ENCODE measurements at places on chromosomes 2 and 18.

- DNase-seq, result peak; percentile 37
These were observed 114.0 kb downstream of the STPG4 start for GRCh38 chr2:47041063-47041462.

DNA sequence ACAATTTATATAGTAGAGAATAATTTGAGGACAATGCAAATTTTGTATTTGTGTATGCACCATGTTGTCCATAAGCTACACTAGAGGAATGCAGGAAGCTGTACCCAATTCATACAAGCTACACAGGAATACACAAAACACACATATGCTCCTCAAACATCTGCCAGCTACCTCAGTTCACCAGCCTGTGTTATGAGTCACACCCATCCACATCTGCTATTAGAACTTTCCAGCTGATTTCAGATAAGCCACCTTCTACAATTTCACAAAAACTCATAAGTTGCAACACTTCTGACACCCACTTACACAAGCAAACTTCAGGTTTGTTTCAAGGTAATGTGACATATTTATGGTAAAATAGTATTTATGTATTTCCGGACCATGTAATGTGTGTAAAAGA is 438.9 kb downstream of the SATB2 start:
- DNase-seq, result peak; percentile 6

- DNase-seq, result peak; percentile 43
These were observed 11.7 kb downstream of the COPS8 start for GRCh38 chr2:237097326-237097910.

GRCh38 chr18:8657050-8657820 is 48.0 kb downstream of the RAB12 start:
- DNase-seq, result no peak

DNA sequence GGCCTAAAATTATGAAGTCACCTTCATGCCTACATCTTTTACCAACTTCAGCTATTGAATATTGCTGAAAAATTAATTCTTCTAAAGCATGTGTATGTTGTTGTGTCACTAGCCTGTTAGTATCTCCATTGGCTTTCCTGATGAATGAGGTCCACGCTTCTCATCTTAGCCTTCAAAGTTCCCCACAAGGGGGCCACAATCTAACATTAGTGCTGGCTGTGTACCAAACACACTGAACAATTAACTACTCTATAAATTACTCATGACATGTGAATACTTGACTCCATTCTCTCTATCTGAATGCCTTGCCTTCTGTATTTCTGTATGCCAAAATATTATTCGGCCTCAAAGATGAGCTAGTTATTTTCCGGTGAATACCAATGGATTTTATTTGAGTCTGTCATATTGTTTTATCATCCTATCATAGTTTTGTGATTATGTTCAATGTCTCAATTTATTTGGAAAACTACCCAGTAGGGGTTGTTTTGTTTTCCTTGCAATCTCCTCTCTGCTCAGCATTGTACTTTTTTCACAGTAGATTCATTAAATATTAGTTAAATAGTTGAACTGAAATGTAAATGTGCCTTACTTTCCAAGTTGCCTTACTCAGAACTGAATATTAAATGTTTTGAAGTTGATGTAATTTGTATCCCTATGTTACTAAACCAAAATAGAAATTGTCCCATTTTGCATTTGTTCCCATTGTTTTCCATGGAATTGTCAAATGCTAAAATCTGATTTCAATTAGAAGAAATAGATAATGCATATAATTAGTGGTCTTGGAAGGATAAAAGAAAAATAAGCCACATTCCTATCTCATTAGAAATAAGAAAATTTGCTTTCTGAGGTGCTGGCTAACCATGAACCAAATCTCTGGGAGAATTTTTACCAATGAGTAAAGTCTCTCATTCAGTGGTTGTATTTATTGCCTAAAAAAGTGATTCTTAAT is 208.4 kb upstream of the COL3A1 start:
- DNase-seq, result peak; percentile 45

DNA sequence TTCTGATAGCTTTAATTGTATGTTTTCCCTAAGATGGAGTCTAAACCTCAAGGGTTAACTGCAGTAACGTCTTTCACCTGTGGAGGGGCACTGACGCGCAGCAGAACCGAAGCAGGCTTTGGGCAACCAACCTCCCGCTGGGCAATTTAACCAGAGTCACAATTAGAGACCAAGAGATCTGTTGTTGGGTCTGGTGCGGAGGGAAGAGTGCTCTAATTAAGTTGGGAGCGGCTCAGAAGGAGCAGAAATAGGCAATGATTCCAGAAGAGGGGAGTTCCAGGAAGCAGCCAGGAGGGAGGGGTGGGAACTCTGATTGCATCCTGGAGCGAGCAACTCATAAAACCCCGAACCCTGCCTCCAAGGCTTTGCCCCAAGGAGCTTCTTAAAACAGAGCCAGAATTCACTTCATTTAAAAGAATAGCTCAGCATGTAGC is 245.8 kb downstream of the PAX3 start:
- DNase-seq, result no peak

DNA sequence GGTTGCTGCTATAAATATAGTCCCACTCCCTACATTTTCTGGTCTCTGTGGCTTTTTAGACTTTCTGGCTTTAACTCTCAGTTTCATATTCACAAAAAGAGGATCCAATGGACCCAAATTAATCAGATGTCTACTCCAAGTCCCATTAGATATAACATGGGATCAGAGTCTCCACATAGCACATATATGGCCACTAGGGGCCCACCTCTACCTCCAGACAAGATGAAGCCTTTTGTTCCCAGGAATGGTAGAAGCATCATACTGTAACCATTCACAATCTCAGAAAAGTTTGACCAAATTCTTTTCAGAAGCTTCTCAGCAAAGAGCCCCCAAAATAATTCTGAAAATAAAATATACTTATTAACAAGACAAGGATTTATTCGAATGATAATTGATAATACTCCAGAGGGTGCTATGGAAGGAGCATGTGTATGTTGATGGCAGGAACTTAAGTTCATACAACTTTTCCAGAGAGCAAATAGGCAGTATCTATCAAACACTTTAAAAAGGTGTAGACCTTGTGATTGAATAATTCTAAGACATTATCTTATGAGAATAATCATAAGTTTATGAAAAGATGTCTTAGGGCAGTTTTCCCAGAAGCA is 382.3 kb upstream of the CRIM1 start:
- no peak for DNase-seq

GRCh38 chr2:11296401-11296800 is 48.0 kb downstream of the ROCK2 start:
- DNase-seq, result no peak

DNA sequence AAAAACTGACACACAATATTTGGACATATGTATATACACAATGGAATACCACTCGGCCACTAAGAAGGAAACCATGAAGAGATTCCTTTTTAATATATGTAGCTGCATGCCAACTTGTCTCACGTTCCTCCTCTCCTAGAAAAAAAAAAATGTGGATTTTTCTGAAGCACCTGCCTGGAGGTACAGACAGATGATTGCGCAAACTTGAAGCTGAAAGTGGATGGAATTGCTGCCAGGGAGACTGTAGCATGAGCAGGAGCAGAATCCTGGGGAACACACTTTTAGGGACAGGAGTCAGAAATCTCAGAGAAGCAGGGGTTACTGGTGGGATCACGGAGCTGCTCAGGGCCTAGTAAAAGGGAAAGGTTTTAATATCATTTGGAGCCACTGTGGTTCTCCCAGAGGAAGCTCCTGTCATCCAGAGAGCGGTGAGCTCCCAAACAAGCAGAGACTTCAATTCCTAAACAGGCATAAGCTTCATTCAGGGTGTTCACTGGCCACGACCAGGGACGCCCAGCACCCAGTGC is 640 bp upstream of the SPR start:
- DNase-seq, result no peak

- DNase-seq, result no peak
These were observed 380.8 kb upstream of the ACVR2A start for GRCh38 chr2:147463881-147464520.

GRCh38 chr2:75113231-75113869 is 86.0 kb downstream of the TACR1 start:
- DNase-seq, result no peak

DNA sequence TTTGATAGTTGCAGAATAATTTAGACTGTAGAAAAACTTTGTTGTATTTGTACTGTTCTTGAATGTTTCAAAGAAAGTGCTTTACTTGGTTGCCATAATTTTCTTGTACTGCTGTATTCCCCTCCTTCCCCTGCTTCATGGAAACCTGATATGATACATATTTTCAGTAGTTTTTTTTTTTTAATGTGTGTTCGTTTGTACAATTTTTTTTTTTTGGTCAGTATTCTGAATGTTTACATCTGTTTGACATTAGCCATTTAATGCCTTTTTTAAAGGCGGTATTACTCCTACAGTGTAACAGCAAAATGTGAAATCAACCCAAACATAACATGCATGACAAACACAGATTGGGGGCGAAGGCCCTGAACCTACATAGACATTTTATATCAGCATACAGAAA is 172.3 kb downstream of the ASXL3 start:
- DNase-seq, result no peak
